ENCODE measurements at places on chromosomes 16 and 17. TPM values are rescaled to one million over a fixed set of nuclear protein-coding genes. Genes with fewer than 3 reads are reported as not detected.

Gene MYH2
- not detected for total RNA-seq

DNA sequence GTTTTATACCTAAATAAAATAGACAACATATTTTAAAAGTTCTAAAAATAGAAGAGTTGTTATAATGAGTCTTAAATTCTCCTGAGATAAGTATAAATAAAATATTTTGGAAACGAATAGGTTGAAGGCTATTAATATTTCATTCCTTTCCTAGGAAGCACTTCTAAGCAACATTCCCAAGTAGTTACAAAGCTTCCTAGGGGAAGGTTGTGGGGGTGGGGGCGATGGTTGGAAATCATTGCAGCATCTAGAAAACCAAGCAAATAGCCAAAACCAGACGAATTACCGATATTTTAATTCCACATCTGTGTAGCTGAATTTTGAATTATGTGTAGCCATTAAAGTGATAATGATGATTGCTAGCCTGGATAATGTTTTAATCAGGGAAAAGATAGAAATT, 26.9 kb downstream of the PTRH2 start:
- DNase-seq: no peak

Gene TPSB2
- not detected for total RNA-seq

DNA sequence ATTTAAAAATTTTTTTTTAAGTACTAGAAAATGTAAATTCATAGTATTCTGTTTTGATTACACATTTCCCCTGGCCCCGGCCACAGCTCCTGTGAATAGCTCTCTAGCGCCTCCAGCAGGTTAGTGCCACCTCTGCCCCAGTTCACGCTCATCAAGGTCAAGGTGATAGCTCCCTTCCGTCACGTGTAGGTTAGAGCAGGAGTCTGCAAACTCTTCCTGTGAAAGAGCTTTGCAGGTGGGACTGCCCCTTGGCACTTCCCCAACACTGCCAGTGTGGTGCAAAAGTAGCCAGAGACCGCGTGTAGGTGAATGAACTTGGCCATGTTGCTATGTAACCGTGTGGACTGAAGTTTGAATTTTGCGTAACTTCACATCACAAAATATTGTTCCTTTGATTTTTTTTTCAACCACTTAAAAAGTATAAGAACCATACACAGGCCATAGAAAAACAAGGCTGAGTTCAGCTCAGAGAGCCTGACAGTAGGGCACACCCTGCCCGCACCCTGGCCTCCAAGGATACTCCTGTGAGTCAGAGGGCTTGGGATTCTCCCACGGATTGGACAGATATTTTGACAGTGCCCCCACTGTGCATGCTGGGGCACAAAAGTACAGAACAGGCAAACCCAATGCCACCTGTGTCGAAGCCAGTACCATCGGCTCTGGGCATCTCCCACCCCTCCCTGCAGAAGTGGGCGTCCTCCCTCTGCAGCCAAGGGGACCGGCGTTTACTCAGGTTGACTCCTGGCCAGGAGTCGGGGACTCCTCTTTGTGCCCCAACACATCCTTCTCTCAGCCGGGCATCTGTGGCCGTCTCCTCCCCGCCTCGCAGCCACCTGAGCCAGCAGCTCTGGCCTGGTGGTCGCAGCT, 92.0 kb upstream of the CHMP6 start:
- DNase-seq: no peak

DNA sequence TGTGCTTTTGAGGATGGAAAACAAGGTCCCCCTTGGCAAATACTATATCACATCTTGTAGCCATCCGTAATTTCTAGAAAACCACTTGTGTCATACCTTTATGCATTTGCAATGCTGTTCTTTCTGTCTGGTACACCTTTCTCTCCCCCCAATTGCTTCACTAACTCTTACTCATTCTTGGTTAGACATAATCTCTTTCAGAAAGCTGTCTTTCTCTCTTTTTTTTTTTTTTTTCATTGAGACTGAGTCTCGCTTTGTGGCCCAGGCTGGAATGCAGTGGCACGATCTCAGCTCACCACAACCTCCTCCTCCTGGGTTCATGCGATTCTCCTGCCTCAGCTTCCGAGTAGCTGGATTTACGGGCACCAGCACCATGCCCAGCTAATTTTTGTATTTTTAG, 94.9 kb upstream of the C17orf78 start:
- no peak for DNase-seq

GRCh38 chr17:29045734-29046472, 3.0 kb downstream of the PIPOX start:
- no peak for DNase-seq

DNA sequence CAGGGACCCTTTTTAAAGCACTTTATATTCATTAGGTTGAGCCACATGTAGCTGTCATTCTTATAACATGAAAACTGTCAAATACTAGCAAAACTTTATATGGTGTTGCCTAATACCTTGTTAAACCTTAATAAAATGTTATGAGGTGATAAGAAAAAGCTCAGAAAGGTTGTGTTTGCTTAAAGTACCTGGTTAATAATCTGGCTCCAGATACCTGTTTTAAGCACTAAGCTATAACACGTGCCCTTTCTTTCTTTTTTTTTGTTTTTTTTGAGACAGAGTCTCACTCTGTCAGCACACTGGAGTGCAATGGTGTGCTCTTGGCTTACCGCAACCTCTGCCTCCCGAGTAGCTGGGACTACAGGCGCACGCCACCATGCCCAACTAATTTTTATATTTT, 58.9 kb upstream of the STAC2 start:
- DNase-seq: no peak

DNA sequence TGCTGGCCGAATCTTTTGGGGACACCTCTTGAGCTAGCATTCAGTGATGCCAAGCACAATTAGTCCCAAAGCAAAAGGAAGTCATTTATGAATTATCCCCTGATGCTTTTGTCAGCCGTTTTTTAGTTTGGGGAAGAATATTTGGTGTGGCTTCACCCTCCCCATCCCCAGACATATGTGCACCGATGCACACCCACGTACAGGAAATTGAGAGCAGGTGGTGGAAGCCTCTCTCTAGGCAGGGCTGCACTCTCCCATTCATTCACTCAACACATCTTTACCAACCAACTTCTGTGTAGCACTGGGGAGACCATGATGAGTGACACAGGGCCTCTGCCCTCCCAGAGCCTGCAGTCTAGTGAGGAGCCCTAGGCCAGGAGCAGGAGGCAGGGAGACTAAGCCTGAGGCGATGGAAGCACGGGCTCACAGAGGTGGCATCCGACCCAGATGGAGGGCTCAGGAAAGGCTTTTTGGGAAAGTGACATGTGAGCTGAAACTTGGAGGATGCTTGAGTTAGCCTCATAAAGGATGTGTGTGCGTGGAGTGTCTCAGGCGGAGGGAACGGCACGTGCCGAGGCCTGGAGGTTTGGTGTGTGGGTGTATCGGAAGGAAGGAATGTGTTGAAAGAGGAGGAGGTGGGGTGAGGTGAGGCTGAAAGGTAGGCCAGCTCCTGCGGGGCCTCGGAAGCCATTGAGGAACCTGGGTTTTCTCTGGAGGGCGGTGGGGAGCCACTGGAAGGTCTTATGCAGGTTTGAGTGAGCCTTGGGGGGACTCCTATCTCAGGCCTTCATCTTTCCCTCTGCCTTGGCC, 43.8 kb downstream of the PSME3IP1 start:
- no peak for DNase-seq

DNA sequence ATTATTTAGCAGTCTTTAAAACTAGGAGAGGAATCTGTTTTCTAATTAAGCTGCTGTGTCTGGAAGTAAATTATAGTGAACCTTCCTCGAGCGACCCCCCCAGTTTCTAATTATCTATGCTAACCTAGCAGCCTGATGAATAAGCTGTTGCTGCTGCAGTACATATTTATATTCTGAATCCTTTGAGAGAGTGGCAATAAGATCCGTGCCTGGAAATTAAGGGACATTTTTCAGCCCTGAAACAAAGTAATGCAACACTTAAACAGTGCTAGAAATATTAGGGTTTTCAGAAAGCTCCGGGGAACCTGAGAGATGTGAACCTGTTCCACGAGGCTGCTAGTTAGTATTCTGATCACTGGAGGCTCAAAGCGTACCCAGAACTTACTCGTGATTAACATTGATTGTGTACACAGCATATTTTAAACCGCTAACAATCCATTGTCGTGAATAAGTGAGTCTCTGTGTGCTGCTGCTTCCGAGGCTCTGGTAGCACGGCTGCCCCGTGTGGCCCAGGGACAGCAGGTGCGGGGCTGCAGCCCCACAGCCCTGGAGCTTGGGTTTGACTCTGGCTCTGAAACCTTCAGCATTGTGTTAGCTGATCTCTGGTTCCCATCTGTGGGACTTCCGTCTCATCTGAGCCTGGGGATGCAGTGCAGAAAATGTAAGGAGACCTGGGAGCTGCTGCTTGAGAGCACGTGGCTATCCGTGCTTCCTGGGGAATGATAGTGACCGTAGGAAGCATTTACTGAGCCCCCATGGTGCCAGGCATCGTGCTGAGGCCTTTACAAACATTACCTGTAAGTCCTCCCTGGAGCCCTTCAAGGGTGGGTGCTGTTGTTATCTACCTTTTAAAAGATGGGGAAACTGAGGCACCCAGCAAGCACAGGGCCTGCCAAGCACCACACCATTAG, 190.9 kb upstream of the CHMP6 start:
- no peak for DNase-seq

- DNase-seq: no peak
Measured at GRCh38 chr17:41678907-41679739, 9.6 kb upstream of the EIF1 start.

Gene PTGES3L
- 1.0 TPM for total RNA-seq

DNA sequence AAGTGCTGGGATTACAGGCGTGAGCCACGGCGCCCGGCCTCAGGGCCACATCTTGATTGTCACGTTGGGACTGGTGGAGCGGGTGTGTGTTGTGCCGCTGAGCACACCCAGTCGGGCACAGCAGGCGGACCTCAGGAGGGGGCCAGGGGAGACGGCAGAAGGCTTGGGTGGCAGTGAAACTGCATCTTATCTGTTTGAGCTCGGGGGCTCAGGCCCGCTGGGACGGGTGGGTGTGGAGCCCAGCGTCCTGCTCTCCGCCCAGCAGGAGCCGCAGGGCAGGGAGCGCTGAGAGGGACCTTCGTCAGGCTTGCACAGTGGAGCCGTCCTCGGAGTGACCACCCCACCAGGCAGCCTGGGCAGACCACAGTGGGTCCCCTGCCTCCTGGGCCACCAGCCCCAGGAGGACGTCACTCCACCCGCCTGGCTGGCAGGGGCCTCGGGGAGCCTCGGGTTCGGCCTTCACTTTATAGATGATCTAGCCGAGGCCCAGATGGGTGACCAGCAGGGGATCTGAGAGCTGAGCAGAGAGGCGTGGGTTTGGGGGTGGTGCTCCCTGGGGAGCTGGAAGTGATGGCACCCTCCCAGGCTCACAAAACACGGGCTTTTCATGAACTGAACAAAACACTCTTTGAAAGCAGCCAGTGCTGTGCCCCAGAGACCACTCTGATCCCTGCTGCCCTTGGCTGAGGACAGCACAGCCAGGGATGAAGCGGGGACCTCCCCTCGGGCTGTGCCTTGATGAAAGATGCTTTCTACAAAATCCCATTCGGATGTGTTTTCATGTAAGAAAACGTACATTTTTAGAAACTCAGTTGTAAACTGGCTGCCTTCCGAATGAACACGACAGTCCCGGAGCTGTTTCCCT, 181.1 kb downstream of the SEC14L1 start:
- DNase-seq: no peak

DNA sequence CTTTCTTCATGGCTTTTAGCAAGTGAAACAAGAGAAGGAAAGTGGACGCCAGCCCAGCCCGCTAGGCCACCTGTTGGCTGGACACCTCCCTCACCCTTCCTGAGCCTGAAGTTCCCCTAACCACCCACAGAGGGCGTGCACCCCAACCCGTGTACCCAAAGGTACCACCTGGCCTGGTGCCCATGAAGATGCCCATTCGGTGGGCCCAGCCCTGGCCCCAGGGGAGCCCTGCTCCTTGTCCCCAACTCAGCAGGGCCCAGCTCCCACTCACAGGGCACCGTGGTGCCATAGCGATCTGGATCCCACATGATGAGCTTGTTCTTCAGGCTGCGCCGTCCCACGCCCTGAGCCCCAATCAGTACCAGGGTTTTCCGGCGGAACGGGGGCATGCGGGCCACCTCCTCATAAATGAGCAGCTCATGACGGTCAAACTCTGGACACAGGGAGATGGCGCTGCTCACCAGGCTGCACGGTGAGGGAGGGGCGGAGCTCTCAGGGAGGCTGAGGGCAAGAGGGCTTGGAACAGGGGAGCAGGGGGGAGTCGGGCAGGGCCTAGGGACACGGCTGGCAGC, 26.8 kb downstream of the MPP2 start:
- DNase-seq: no peak

- DNase-seq: no peak
Measured at GRCh38 chr17:4584917-4585637, 748 bp downstream of the SMTNL2 start.

Gene NEURL4
- total RNA-seq: 61.5 TPM

Gene ABI3
- 0.31 TPM for total RNA-seq

Gene RUSF1
- 74.2 TPM for total RNA-seq

Gene C17orf78
- 1.6 TPM for total RNA-seq

DNA sequence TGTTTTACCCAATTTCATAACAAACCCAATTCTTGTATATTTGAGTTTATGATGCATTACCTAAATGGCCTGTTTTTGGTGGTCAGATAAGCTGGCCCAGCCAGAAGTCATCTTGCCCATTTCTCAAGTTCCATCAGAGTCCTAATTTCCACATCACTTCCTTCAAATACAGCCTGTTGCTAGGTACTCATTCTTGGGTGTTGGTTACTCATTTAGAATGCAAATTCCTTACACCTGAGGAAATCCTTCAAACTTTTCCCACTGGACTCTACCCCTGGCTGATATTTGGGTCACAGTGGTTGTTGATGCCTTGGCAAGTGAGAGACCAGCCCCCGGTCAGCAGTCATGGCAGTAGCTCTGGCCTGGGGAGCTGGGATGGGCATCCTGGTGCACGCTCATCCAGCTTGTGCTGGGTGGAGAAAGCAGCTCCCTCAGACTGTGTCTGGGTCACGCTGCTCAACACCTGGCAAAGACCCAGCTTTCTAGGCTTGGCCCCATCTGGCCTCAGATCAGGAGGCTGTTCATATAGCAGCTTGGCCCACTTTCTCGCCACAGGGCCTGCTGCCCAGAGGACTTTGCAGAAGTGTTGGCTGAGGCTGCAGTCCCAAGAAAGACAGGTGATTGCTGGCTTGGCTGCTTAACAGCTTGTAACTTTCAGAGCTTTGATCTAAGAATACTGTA, 25.8 kb downstream of the WSB1 start:
- no peak for DNase-seq

DNA sequence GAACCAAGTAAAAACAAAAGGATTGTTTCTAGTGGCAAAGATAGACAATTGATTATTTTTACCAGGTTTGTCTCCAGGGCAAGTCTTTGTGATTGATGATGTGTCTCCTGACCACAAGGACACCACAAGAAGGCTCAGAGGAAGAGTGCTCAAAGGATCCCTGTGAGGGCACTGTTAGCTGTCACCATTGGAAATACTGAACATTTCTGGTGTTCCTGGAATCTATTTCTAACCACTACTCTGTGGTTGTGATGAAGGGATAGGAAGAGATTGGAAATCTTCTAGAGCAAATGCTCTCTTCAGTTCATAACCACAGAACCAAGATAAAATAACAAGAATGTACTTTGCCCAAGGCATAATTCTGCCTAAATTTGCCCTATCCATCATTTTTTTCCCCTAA, 15.3 kb downstream of the RNF43 start:
- DNase-seq: no peak

GRCh38 chr16:67241008-67241900, 6.0 kb downstream of the FHOD1 start:
- DNase-seq: no peak

Gene TSPAN10
- total RNA-seq: 1.4 TPM

Gene MMP15
- total RNA-seq: 33.2 TPM
